ENCODE measurements at places on chromosomes 2 and 18.

DNA sequence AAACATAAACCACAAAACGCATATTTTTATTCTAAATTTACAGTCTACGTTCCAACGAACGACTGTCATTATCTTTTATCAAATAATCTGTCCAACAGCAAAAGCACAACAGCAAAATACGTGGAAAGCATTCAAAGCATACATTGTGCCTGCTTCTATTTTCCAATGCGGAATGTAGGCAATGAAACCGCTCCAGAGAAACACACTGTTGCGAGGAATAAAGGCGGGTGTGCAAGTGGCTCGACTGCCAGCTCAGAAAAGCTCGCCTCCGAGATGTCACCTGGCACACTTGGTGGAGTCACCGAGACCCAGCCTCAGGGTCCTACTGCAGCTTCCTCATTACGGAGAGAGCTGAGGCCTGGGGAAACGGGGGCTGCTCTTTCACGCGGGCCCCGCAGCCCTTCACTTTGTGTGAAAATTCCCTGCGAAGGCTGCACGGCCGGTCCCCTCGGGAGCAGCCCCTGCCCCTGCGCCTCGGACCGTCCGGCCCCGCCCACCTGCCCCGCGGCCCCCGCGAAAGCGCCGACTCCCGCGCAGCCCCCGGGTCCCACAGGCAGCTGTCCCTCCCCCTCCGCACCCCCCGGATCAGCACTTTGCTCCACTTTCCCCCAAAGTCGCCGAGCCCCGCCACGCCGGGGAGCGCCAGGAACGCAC, 752 bp downstream of the MGAT4A start:
- DNase-seq, result peak; percentile 51

- no peak for DNase-seq
Measured at GRCh38 chr2:12579018-12579417, 137.7 kb upstream of the TRIB2 start.

- DNase-seq, result peak; percentile 89
Measured at GRCh38 chr2:132547090-132547687, 122.8 kb downstream of the LYPD1 start.

GRCh38 chr2:217993817-217994463, 8.9 kb downstream of the TNS1 start:
- DNase-seq, result peak; percentile 74

DNA sequence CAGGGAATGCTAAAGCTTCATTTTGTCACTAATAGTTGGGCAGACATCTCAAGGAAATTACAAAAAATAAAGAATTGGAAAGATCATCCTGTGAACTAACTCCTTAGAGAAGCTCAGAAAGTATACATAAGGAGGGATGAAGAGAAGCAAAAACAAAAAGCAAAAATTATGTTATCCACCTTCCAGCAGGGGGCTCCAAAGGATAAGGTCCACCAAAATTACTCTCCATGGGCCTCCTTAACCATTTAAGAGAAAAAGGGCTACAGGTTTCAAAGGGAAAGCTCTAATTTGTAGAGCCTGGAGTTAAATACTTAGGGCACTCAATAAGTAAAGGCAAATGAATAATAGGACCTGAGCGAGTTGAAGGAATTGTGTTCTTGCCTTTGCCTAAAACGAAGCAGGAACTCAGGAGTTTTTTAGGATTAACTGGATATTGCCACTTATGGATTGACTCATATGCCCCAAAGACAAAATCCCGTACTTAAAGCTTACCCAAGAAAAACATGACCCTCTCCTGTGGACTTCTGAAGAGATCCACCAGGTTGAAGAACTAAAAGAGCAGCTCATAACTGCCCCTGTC, 1167.9 kb downstream of the DSC3 start:
- DNase-seq, result peak; percentile 19

- no peak for DNase-seq
Measured at GRCh38 chr2:65746931-65747675, 314.7 kb upstream of the SPRED2 start.

DNA sequence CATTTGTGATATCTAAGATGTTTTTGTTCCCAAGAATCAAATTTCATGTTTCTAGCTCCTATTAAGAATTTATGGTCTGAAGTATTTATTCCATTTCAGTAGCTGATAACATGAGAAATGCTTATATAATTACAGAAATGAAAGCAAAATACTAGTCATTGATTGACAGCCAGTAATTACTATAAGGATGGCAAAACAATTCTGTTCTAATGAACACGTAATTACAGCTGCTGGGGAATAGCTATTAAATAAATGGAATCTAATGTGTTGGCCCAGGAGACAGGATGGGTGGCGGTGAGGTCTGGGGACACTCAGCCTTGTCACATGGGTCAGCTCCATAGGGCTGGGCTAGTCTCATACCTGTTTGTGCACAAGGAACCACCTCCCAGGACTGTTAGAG, 263.5 kb downstream of the FHOD3 start:
- no peak for DNase-seq

- DNase-seq, result no peak
Measured at GRCh38 chr2:175955136-175955535, 46.9 kb downstream of the LNPK start.

DNA sequence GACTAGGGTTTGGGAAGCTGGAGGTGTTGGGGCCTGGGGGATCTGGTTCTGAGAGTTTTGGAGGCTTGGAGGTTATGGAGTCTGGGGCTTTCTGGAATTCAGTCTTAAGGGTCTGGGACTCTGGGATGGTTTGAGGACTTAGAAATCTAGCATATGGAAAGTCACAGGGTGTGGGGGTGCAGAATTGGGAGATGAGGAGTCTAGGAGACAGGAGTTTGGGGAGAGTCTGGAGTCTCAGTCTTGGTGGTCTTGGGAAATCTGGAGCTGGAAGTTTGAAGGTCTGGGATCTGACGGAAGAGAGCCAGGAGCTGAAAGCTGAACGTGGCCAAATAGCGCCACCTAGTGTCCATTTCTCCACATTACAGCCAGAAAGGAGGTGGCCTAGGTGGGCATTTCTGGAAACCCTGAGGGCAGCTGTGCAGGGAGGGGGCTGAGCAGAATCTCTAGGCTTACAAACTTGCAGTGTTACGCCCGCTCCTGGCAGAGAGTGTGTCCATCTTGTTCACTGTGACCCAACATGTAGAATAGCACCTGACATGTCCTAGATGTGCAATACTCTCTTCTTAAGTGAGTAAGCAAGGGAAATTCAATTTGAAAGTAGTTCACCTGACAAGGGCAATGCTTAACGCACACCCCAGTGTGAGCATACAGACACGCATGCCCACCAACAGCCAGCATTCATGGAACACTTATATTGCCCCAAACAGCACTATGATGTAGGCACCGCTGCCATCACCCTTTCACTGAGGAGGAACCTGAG, 204.8 kb downstream of the TFCP2L1 start:
- DNase-seq, result peak; percentile 57

DNA sequence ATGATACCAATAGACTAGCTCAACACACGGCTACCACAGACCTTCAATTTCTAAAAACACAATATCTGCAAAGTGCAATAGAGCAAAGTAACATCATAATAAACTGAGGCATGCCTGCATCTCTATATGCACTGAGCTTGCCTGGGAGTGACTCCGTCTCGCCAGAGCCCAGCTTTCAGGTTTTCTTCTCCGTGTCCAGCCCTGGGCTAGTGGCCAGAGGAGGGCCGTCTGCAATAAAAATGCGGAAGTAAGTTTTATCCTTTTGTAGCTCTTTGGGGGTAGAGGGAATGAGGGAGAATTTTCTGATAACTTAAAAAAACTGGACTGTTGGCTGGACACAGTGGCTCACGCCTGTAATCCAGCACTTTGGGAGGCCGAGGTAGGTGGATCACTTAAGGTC, 41.0 kb upstream of the GPR17 start:
- DNase-seq, result no peak
